Activated T-helper 2 cell treated with anti-CD3 and anti-CD28 coated beads, Interferon-gamma antibody, Interleukin-2, Interleukin-4, amounts not matched to agents 10 μg/mL and 5 μg/mL and 100 μg/mL, durations not matched to agents 14 hours and 24 hours and 36 hours (primary cell): ENCODE measurements at places on chromosomes 7 and 10. TPM values are rescaled to one million over a fixed set of nuclear protein-coding genes. Genes with fewer than 3 reads are reported as not detected.

- H3K27ac ChIP-seq = no peak overlapping the region
- no peaks in the 10 kb centered on the region for H3K4me1 ChIP-seq
- no peak overlapping the region for H3K4me3 ChIP-seq
- peaks cover 18% of the 10 kb centered on the region for H3K27me3 ChIP-seq
Measured at GRCh38 chr10:88661018-88661417, 3.2 kb upstream of the LIPF start.

- no peak for DNase-seq
- H3K4me3 ChIP-seq = peak overlapping the region; percentile 75
- peaks cover 8% of the 10 kb centered on the region for H3K4me1 ChIP-seq
- H3K36me3 ChIP-seq = no peaks in the 10 kb centered on the region
- no peak overlapping the region for H3K27ac ChIP-seq
- H3K27me3 ChIP-seq = peaks cover 43% of the 10 kb centered on the region
Measured at GRCh38 chr10:27998178-27998953, 513 bp downstream of the ODAD2 start.

Gene ENKUR
- not detected in 2 replicates for total RNA-seq

Gene CRPPA
- total RNA-seq = 1.3 and 1.4 TPM in 2 replicates

DNA sequence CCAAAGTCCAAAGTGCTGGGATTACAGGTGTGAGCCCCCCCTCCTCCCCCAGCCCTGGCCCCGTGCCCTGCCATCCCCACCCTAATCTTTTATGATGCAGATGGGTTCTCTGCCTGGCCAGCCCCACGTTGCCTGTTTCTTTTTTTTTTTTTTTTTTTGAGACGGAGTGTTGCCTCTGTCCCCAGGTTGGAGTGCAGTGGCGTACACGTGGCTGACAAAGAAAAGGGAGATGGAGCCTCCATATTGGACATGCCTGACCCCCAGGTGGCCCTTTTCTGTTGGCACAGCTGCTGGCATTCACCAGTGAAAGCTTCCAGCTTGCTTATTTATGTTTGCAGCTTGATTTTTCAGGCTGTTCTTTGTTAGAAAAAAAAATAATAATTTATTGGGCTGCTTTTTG is 235.3 kb downstream of the CCDC3 start:
- no peaks in the 10 kb centered on the region for H3K4me1 ChIP-seq
- no peak for DNase-seq
- H3K27ac ChIP-seq = no peak overlapping the region
- H3K4me3 ChIP-seq = no peak overlapping the region
- H3K36me3 ChIP-seq = no peaks in the 10 kb centered on the region
- no peaks in the 10 kb centered on the region for H3K27me3 ChIP-seq
